ENCODE measurements at places on chromosomes 13 and 19. TPM values are rescaled to one million over a fixed set of nuclear protein-coding genes. Genes with fewer than 3 reads are reported as not detected.

DNA sequence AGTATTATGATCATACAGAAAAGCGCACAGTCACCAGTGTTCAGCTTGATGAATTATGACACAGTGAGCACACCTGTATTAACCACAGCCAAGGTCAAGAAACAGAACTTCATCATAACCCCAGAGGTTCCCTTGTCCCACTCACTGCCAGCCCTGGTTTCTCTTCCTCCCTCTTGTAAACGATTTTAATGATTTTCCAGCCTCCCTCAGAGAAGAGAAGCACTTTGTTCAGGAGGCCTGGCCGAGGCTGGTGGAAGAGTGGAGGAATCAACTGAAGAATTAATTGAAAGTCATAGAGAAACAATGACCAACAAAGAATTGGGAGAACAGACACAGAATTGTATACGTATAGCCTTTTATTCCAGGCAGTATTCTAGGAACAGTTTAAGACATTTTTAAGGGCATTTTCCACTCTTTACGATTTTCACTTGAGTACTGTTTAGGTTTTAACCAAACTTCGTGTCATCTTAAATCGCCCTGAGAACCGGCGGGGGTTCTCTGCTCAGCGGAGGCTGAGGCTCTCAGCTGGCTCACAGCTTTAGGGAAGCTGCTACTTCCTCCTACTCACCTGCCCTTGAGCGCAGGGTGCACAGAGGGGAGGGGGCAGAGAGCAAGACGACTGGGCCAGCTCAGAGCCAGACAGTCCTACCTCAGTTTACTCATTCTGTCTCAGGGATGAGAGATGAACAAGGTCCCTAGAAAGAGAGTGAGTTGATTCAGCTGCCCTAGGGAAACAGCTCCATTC, 108.6 kb downstream of the AKAP11 start:
- no peak for DNase-seq

KCTD4 gene
- polyA plus RNA-seq = 0.12 TPM

- DNase-seq = no peak
Observed at GRCh38 chr13:23671377-23671776, 101.2 kb downstream of the TNFRSF19 start.

ZNF607 gene
- 13.1 TPM for polyA plus RNA-seq

- no peak for DNase-seq
Observed at GRCh38 chr13:25420161-25420560, 48.4 kb downstream of the ATP8A2 start.

LACC1 gene
- 4.3 TPM for polyA plus RNA-seq

DNA sequence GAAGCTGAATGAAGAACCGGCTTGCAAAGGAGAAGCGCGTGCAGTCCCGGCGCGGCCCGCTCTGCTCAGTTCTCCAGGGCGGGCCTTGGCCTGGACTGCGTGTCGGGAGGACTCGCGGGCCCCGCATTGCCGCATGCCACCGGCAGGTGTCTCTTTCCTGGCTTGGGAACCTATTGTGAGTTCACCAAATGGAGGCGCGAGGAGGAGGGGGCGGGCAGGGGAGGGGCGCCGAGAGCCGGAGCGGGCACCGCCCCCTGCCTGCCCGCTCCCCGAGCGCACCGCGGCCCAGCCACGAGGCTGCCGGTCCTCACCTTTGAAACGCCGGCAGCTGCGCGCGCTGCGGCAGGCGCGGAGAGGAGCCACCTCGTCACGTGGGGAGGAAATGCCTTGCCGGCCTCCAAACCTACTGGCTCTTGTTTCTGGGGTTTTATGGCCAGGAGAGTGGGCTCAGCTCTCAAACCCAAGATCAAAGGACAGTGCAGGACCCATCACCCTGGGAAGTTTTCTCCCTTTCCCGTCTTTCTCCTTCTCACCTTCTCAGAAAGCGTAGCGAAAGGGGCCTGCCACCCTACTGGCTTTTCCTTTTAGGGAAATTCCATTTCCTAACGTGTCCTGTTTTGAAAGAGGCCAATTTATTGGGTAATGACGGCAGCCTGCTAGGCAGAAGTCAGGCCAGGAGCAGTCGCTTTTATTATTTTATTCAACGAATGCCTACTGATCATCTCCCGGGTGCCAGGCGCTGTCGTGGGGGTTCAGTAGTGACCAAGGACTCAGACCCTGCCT, 13.8 kb upstream of the UBE2L5 start:
- peak; percentile 91 for DNase-seq

DNA sequence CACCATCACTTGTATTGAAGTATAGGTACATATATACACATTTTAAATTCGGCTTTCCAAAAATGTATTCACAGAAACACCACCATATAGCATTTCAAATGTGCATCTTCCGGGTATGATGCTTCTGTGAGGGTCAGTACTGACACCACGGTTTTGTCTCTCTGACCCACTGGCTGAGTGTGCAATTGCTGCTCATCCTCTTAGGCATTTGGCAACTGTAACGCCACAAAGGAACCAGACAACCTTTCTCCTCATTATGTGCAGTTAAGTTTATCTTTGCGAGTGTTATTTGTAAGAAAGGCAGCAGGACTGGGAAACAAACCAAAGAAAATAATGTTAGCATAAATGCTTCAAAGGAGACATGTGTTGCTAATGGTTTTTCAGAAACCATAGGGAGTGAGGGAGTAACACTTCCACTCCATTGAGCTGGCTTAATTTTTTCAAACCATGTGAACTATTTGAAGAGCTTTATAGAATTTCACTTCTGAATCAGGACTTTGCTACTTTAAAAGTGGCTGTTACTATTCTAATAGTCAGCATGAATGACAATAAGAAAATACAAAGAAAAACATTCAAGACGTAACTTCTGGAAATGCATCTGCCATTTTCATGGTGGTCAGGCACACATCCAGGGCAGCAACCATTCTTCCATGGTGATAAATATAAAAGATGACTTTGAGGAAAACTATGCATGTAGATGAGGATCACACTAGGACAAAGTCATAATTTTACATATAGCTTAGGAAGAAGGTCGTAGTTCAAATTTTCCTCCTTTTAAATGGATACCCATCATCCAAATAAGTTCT, 423.3 kb downstream of the MZT1 start:
- peak; percentile 73 for DNase-seq

DNA sequence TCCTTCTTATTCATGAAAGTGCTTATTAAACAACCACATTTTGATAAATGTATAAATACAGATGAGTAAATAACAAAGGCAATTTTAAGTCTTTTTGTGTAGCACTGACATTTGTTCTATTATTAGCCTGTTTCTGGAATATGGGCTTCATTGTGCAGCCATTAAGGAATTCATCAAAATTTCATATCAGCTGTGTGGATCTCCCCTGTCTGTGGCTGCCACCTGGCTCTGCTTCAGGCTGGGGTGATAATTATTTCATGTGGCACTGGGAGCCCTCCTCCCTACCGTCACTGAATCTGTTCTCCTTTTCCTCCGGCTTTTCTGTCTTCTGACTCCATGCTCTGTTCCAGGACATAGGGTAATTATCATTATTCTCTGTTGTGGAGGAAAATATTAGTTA, 57.1 kb downstream of the LMO7 start:
- DNase-seq = no peak

- DNase-seq = no peak
Observed at GRCh38 chr13:113864273-113864890, 506 bp upstream of the GAS6 start.

DNA sequence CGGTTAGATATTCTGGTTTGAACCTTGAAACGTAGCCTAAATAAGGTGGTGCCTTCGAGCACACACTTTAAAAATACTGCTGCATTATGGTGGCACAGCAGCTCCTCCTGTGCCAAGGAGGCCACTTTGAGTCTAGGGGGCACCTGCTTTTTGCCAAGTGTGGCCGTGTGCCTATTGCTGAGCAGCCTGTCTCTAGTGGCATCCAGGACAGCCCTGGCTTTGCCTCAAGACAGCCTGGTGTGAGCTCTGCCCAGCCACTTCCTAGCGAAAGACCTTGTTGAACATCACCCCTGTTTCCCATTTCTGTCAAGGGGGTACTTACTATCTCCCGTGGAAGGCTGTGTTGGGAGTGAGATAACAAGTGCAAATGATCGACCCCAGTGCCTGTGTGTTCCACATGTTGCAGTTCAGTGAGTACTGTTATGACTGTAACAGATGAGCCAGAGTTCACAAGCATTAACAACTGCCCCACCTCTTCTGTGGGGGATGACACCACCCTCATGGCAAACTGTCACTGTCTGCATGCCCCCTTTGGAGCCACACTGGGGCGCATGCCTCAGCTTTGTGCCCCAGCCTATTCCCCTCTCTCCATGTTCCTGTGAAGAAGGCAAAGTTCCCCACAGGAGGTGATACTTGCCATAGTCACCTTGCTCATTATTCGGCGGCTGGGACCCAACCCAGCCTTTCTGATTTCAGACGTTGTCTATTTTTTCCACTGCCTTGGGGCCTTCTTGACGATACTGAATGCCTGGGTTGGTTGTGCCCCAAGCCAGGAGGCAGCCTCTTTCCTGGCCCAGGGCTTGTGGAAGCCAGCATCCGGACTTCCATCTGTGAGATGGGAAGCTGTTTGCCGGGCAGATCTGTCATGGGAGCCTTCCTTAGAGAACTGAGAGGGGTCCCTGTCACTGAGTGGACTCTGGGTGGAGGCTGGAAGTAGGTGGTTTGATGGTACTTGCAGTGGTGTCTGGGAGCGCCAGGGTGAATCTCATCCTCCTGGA, 5.4 kb downstream of the GATAD2A start:
- DNase-seq = no peak

DNA sequence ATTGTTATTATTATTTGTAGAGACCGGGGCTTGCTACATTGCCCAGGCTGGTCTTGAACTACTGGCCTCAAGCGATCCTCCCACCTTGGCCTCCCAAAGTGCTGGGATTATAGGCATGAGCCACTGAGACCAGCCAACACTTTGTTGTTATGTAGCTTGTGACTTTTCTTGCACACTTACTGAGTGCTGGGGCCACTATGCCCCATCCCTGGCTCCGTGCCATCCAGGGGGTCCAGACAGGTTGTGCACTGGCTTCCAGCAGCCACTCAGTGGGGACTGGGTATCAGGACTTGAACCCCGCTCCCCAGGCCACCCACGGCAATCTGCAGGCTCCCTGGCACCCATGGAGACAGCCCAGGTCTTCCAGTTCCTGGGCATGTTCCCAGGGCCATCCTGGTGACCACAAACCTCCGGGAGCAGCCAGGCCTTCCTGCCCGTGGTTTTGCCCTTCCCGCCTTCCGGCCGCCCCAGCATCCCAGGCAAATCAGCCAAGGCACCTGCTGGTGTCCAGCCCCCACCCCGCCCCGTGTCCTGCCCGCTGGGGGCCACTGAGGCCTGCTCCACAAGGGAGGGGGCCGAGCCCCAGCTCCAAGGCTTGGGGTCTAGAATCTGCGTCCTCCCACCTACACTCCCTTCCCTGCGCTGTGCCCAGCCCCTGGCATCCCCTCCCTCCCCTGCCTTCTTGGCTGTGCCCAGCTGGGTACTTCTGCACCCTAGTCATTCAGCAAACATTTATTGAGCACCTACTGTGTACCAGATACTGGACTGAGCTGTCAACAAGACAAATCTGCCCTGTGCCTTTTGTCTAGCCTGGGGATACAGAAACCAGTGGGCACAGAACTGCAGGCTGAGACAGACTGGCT, 23.7 kb upstream of the SEMA6B start:
- DNase-seq = no peak

SOHLH2 gene
- polyA plus RNA-seq = 1.6 TPM

LILRB1 gene
- 0.91 TPM for polyA plus RNA-seq

S1PR4 gene
- polyA plus RNA-seq = 0.51 TPM

GRCh38 chr19:18232540-18233223, 6.4 kb upstream of the PDE4C start:
- DNase-seq = no peak

- DNase-seq = no peak
Observed at GRCh38 chr13:94057618-94058186, 421.8 kb downstream of the DCT start.

CSNK1G2 gene
- 55.7 TPM for polyA plus RNA-seq

- no peak for DNase-seq
Observed at GRCh38 chr19:48393559-48394330, at the start of gene GRIN2D. Gene GRIN2D, plus strand, starts transcription at chr19:48393668. Its CDS starts 4,725 bp downstream, at chr19:48398393.

DNA sequence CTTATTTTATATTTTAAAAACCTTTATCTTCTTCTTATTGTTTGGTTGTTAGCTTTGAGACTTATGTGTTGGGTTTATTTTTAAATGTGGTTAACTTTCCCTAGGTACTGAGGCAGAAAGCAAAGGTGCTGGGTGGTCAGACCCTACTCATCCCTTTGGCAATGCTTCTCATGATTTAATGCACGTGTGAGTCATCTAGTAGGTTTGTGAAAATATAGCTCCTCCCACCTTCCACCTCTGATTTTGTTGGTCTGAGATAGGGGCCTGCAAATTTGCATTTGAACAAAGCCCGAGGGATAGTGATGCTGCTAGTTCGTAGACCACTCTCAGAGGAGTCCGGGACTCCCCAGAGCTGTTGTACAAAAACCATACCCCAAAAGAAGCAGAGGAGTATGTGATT, 771.3 kb upstream of the ARGLU1 start:
- DNase-seq = no peak

- no peak for DNase-seq
Observed at GRCh38 chr13:33099860-33100259, 83.6 kb downstream of the KL start.

GRCh38 chr13:77544355-77544754, 8.8 kb downstream of the SCEL start:
- DNase-seq = peak; percentile 33

SELENOV gene
- polyA plus RNA-seq = 7.4 TPM

- no peak for DNase-seq
Observed at GRCh38 chr13:88063741-88064140, 392.6 kb downstream of the SLITRK5 start.

GRCh38 chr13:33228648-33229445, 56.7 kb downstream of the STARD13 start:
- no peak for DNase-seq

- peak; percentile 4 for DNase-seq
Observed at GRCh38 chr13:61777271-61777670, 361.6 kb upstream of the PCDH20 start.

NLRP7 gene
- polyA plus RNA-seq = 0.04 TPM

PINLYP gene
- 20.2 TPM for polyA plus RNA-seq

DNA sequence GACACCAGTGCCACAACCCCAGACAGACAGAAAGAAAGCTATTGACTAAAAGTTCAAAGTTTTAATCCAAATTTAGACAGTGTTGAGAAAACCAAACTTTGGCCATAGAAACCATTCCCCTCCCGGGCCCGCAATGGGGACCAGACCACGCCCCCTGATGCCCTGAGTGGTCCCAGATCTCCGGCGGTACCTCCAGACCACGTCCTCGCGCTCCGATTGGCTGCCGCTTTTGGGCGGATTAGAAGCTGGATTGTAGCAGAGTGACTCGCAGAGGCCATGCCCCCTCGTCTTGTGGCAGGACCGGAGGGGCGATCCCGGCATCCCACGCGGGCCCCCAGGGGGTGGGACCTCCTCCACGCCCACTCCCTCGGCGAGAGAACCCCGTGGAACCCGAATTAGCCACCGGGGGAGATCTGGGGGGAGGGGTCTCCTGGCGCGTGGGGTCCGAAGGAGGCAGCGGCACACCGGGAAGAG, 797 bp upstream of the HSD17B14 start:
- peak; percentile 85 for DNase-seq

- DNase-seq = no peak
Observed at GRCh38 chr19:30253581-30253996, 118.6 kb upstream of the ZNF536 start.

DNA sequence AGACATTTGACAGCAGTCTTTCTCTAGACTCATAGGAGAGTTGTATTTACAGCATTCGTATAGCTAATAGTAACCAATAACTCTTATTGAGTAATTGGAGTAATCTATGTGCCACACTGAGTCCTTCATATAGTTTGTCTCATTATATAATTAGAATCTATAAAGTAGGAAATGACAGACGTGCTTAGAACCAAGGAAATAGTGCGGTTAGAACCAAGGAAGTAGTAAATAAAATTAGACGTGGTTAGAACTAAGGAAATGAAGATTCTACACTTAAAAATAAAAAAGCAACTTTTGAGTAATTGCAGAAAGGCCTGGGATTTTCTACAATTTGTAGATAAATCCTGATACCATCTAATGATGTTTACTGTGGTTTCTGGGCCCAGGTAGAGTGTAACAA, 107.8 kb upstream of the TNFSF11 start:
- DNase-seq = no peak

All from renal pelvis (tissue), 12 donors.